ENCODE measurements at places on chromosomes 5 and 9.

DNA sequence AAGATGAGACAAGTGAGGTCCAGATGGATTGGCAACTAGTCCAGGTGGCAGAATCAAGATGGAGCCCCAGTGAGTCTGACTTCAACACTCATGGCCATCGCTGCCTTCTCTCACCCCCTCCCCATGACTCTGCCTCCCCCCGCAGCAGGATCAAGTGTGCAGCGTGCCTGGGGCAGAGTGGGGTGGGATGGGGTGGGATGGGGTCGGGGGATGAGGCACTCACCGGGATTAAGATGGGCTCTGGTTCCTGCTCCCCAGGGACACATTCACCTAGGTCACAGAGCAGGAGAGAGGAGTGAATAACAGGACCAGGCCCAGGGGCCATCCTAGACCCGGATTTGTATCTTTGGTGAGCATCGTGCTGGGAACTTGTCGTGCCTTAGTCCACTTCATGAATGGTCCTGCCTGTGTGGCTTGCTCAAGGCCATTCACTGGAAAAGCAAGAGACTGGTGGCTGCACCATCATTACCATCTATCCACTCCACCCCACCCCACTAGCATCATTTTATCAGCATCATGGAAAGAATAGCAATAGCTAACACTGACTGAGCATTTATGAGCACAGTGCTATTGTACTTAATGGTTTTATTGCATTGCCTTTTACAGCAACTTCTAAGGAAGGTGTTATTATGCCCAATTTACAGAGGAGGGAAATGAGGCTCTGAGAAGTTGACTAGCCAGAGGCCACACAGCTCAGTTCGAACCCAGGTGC is 8.5 kb downstream of the AMBP start:
- DNase-seq = no peak

DNA sequence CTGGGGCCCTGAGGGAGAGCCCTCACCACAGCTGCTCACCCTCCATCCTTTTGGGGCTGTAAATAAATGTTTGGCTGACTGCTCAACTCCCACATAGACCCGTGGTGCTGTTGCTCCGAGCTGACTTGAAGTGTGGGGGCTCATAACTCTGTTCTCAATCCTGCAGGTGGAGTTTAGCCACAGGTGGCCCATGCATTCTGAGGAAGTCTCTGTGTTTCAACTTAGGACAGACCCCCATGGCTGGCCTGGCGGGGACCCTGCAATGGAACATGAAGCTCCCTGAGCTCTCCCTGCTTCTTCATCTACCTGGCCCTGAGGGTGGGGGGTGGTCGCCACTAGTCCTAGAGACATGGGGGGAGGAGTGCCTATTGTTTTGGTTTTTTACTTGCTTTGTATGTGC is 19.7 kb downstream of the NDUFS6 start:
- DNase-seq = no peak

DNA sequence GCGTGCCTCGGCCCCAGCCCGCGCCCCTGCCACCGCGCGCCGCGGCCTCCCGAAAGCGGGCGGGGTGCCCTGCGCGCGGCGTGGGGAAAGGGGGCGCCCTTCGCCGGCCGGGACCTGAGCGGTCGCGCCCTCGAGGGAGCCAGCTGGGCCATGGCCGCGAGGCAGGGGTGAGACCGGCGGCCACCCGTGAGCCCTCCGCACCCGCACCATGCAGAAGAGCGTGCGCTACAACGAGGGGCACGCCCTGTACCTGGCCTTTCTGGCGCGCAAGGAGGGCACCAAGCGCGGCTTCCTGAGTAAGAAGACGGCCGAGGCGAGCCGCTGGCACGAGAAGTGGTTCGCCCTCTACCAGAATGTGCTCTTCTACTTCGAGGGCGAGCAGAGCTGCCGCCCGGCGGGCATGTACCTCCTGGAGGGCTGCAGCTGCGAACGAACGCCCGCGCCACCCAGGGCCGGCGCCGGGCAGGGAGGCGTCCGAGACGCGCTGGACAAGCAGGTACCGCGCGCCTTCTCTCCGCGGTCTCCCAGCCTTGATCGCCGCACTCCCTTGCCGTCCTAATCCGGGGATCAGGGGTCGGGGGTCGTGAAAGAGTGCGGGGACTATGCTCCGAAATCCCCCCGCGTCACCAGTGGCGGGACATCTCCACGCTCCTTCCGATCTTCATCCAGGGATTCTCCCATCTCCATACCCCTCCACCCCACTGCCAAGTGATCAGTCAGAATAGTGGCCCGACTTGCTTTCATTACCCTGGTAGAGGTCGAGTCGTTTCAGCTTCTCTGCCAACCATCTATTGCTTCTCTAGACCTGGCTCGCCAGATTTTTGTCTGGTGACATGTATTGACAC is 590 bp downstream of the RASGRF2 start:
- peak; percentile 45 for DNase-seq

GRCh38 chr5:151123897-151124751 is 33.5 kb downstream of the ANXA6 start:
- peak; percentile 48 for DNase-seq

GRCh38 chr9:2872250-2872930 is 28.5 kb upstream of the PUM3 start:
- DNase-seq = no peak

DNA sequence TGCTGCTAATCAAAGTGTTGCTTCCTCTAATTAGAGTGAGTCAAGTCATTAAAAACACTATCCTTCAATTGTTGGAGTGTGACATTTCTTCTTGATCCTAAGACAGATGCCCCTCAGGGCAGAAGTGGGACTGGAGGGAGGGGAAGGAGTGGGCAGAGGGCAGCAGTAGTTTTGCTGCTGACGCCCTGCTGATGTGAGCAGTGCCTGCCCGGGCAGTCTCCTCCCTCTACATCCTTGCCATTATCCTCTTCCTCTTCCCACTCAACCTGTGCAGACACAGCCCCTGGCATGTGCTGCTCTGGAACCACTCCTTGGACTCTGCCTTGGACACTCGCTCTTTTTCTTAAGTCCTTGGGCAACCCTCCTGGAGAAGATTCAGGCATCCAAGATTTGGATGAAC is 232.5 kb downstream of the HSPA4 start:
- DNase-seq = no peak

- DNase-seq = no peak
These were observed 36.6 kb upstream of the RAPGEF1 start for GRCh38 chr9:131776473-131776872.

GRCh38 chr5:31758803-31759425 is 120.0 kb downstream of the PDZD2 start:
- DNase-seq = no peak

DNA sequence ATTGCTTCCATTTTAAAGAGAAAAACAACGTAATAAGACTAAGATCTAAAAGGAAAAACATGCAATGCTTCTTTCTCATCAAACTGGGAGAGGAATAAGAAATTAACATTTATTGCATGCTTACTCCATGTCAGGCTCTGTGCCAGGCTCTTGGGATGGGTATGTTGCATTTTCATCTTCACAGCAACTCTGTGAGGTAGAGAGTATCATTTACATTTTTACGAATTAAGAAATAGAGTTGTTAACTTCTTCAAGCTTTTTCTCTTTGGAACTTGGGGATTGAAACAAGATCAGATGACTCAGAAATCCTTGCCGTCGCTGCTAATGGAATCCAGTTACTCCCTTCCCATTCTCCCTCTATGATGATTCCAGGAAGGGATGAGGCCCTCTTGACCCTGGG is 39.5 kb downstream of the PDE8B start:
- no peak for DNase-seq

All from stimulated activated CD8-positive, alpha-beta memory T cell treated with anti-CD3 and anti-CD28 coated beads, Interleukin-7, amount 100 ng/mL, for 4 hours (primary cell).